ENCODE measurements at places on chromosomes 11 and 22.
A peak's percentile ranks its signal among the peaks of the same experiment; 100 is the strongest.

GRCh38 chr22:43385770-43386641 is 25.8 kb upstream of the MPPED1 start:
- DNase-seq = peak; percentile 78

- no peak for DNase-seq
Measured at GRCh38 chr11:33377412-33378370, 120.5 kb downstream of the HIPK3 start.

- DNase-seq = peak; percentile 48
Measured at GRCh38 chr11:108239076-108239475, 16.2 kb downstream of the ATM start.

DNA sequence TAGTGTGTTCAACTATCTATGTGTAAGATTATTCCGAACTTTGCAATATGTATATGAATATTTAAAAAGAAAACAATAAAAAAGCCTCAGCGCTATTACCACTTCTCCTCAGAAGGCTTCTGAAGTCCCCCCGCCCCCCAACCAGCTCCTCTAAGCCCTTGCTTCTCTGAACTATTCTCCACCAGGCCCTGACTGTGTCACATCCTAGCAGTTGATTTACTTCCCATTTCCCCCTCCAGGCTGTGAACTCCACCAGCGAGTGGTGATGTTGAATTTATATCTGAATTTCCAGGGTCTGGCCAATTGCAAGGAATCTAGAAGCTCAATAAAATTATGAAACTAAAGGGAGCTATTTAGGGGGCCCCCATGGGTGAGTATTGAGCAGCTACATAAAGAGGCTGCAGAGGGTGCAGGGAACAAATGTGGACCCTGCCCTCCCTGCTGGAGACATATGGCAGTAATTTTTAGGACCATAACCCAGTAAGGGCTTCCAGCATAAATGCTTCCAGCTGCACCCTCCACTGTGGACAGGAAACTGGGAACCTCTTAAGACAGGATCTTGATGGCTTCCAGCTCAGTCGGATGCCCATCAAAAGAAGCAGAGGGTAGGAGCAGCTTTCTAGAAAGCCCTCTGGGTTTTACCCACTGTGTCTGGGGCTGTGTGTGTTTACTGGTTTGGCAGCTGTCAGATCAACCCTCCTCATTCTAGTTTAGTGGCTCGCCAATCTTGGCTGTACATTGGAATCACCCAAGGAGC is 81.4 kb downstream of the TIMP3 start:
- DNase-seq = no peak

- DNase-seq = no peak
Measured at GRCh38 chr11:20213790-20214189, 53.5 kb upstream of the DBX1 start.

GRCh38 chr11:17547051-17547577 is at the start of gene OTOG:
Gene OTOG, plus strand, starts transcription at chr11:17547259. Its CDS starts 114 bp downstream, at chr11:17547373.
- DNase-seq = no peak
